ENCODE measurements at places on chromosomes 4 and X.

DNA sequence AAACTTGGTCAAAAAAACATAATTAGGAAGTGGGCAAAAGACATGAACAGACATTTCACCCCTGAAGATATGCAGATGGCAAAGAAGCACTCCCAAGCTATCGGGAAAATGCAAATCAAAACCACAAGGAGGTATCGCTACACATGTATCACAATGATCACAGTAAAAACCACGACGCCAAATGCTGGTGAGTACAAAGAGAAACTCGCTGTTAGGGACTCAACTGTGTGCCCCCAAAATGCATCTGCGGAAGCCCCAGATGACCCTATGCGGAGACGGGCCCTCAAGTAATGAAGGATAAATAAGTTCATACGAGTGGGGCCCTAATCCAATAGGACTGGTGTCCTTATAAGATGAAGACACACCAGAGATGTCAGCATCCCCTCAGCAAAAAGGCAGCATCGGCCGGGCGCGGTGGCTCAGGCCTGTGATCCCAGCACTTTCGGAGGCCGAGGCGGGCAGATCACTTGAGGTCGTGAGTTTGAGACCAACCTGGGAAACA, 10.2 kb downstream of the GAK start:
- DNase-seq: no peak

- DNase-seq: no peak
These were observed 11.0 kb upstream of the SH3TC1 start for GRCh38 chr4:8188085-8188484.

- DNase-seq: no peak
These were observed 82.8 kb downstream of the PDGFC start for GRCh38 chr4:156888762-156889161.

DNA sequence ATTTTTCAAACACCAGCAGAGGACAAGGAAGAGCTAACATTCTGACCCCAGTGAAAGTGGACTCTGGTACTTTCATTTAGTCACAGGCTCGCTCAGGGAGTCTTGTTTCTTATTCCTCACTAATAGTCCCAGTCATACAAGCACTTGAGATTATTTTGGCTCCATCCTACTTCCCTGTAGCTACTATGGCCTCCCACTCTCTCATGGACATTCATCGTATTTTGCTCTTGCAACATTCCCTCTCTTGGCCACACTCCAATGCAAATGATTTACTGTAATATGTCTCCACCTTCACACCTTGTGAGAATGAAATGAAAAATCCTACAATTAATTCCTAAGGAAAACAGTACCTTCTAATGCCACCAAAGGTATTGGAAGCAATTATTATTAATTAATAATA, 21.3 kb downstream of the PLRG1 start:
- DNase-seq: no peak

GRCh38 chrX:110588164-110588563, 207.5 kb downstream of the CHRDL1 start:
- DNase-seq: no peak

DNA sequence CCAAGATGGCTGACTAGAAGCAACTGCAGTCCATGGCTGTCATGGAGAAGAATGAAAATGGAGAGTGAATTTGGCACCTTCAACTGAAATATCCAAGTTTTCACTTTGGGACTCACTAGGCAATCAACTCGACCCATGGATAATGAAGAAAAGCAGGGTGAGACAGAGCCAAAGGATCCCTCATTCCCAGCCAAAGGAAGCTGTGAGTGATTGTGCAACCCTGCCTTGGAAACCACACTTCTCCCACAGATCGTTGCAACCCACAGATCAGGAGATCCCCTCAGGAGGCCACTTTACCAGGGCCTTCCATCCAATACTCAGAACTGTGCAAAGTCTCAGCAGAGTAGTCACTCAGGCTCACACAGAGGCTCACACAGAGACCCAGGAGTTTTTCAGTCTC, 4.5 kb downstream of the CFAP299 start:
- no peak for DNase-seq

- DNase-seq: no peak
These were observed 354.3 kb upstream of the GATB start for GRCh38 chr4:152115118-152115517.

DNA sequence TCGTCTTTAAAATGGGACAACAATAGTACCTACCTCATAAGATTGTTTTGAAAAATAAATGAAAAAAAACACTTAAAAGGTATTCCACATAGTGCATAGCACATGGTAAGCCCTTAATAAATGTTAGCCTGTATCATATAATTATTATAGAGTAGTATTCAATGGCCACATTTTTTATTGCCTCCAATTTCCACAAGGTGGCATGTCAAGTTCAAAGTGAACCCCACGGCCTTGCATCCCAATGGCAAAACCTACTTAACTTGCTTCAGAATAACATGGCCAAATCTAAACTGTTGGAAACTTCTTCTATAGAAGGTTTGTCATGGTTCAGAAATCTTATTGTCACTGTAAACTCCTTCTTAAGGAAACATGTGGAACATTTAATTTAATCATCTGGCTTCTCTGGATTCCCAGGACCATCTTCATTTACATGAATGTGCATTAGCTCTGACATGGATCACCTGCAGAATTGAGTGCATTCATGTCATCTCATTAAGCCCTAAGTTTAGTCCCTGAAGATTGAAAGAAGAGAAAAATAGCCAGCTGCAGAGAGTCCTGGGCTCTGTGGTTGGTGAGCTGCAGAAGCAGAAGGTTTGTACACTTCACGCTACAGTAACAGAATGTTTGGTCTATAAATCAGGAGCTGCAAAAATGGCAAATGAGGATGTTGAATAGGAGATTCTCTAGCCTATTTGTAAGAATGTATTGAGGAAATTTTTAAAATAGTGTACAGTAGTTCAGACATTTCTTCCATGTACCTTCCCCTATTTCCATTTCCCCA, 61.0 kb downstream of the ANXA3 start:
- DNase-seq: peak; percentile 85

DNA sequence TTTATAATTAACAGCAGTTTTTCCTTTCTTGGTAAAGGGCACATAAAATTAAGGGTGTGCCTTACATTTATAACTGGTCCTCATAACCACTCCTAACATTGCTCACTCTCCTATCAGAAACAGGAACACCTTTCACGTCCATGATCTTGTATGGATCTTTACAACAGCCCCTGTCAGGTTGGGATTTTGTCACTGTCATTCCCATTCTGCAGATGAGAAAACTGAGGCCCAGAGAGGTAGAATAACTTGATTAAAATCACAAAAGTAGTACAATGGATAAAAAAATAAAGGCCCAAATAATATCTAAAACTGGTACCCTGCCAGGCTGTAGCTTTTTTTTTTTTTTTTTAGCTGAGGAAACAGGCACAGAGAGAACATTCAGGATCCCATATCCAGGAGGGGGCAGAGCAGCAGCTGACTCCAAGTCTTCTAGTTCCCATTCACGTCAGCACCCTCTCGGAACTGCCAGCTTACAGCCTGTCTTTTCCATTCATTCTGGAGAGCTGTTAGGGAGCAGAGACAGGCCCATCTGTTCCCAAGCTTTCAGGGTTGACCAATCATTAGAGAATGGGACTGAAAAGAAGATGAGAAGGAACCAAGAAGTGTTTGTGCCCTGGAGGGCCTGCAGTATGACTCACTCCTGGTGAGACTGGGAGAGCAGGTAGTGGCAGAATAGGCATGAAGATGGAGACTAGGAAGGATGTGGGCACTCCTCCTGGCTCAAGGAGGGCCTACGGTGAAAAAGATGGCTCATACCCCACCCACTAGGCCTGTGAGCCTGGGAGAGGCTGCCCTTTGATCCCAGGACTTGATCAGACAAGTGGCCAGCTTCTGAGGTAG, 7.3 kb downstream of the SUV39H1 start:
- no peak for DNase-seq

DNA sequence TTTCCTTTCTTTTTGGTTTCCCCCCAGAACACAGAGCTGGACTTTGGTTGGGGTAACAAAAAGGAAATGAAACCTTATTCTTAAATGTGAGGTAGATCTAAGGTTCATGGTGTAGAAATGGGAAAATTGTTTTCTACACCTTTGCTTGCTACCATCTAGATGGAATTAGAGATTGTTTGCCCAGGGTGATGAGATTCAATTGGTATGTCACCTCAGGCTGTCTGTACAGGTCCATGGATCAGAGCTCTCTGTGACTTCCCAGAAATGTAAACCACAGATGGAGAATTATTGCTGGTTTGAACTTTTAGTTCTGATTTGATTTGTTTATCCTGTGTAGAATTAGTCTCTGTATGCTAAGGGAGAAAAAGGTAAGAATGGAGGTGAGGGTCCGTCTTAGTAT, 146.7 kb downstream of the PCDH7 start:
- DNase-seq: no peak

- DNase-seq: no peak
These were observed 54.4 kb downstream of the SOD3 start for GRCh38 chr4:24849756-24850155.

DNA sequence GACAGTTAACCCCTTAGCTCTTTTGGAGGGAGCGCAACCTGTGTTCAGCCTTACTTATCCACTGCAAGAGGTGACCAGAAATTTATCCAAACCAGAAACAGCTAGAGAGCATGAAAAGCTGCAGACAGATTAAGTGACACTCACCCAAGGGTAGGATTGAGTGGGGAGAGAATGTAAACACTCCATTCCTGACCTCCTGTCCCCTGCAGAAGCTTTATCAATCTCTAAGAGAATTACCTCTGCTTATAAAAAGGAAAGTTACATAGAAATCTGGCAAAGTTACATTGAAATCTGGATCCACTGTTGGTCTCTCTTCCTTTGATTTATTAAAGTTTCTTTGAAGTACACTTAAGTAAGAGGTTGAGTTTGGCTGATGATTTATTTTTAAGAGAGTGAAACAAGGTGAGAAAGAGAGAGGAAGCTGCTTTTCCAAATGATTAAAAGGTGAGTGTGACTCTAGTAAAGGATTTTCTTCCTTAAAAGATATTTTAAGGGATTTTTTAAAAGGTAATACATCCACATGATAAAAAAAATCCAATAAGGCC, 112.3 kb downstream of the ANAPC4 start:
- no peak for DNase-seq

DNA sequence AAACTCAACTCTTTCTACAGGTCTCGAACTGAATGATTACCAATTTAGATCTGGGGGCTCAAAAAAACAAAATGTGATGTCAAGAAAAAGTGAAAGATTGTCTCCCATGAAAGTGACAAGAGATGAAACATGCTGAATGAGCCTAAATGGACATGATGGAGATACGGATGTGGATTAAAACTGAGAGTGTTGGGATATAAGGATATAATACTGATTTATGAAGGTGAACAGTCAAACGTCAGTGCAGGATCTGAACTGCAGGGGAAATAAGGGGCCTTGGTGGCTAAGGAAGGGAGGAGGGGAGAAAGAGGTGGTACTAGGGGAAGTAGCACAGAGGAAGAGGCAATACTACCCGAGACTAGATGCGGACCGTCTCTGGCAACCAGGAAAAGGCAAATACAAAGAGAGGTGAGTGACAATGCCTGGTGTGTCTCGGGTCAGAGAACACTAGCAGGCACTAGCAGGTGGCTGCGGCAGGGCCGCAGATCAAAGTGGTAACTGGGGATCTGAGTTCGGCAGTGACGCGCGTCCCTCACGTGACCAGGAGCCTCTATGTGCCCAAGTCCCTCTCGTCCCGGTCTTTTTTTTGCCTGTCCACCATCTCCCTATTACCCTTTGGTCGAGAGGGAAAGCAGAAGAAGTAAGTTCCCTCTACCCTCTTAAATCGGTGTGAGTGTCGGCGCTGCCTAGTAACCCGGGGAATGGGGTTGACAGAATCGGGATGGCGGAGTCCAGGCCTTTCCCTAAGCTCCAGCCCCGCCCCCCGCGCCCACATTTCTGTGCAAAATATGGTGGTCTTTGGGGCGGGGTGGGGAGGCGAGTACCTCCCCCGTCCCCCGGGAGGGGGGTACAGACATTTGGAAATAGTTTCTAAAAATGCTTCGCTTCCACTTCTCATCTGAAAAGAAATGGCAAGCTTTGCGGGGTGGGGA, at the start of gene TCEAL1:
TCEAL1 (plus strand) TSS at position 590 of the 932 bp plus-strand sequence. CDS start 942 bp downstream, outside the sequence.
- peak; percentile 21 for DNase-seq

DNA sequence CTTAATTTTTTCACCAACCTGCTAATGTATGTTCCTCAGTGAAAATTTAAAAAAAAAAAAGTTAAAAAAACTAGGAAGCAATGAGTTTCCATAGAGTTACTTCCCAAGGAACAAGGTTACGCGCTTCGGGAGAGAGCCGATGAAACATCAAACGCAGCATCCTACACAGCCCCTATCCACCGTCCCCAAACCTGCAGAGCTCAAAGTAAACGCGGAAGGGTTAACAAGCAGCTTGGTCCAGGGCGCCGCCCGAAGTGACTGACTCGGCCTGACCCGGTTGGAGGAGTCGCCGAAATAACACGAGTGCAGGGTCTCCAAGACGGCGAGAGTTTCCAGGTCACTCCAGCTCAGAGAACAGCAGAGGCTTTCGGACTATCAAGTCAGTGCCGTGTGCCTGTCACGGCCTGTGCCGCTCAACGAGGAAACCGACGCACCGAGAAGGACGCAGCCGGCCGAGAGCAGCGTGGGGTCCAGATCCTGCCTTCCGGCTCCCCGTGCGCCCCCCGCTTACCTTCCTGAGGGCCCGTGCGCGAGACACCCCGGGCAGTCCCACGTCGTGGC, 512 bp downstream of the NOP14 start:
- DNase-seq: peak; percentile 35

GRCh38 chr4:85557016-85557901, 82.3 kb downstream of the ARHGAP24 start:
- no peak for DNase-seq

DNA sequence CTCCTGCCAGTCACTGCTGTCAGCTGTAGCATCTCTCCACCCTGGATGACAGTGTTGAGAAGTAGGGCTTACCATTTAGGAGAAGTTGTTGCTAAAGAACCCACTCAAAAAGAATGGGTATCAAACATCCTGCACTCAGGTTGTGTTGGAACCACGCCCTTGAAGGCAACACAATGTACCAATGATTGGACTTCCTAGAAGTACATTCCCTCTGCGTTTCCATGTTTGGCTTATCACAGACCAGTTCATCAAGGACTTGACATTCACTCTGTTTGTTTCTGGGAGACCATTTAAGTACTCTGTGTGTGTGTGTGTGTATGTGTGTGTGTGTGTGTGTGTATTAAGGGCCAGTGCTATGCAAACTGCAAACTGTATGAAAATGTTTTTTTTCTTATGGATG, 200.6 kb upstream of the GATB start:
- no peak for DNase-seq

GRCh38 chr4:141569141-141569540, 67.2 kb upstream of the IL15 start:
- DNase-seq: no peak

GRCh38 chrX:22396408-22396807, 123.7 kb downstream of the CBLL2 start:
- no peak for DNase-seq

DNA sequence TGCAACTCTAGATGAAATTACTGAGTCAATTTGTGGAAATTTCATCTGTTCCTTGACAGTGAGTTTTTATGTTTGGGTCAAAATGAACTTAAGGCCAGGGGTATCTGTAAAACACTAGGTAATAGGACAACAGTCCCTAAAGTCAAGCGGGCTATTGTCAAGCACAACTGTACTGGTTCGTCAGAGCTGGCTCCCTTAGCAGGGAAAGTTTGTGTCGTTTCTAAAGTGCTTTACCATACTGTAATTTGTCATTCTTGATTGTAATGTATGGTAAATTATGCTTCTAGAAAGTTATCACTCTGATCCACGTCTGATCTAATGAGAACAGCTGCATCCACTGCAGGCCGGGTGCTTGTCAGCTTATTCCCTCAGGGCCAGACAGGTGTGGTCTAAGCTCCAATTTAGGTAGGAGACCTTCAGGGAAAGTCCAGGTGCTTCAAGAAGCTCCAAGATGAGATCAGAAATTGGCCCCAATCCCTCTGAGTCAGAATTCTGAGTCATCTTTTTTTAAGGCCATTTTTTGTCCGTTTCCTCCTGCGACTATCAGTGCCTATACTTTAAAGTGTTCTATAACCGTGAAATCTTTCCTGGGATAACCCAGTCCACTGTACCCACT, 92.2 kb downstream of the PALLD start:
- no peak for DNase-seq

All from hematopoietic multipotent progenitor cell treated with erythropoietin and hydrocortisone succinate and interleukin-3 and kit ligand, for 15 days (in vitro differentiated cells).